ENCODE measurements at places on chromosomes 5 and 9.

DNA sequence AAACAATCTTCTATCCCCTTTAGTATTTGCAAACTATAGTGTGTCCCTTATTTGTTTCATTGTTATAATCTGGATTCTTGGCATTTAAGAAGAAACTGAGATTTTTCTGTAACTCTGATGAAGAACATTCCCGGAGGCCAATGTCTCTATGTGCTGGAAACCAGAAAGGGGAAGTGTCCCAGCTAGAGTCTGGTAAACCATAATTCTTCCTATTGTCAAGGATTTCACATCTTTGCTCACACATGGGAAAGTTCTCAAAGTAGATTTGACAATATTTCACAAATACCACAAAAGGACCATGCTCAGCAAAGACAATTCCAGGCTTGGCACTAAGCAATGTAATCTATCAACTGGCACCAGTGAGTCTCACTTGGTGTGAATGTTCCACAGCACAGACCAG lies 146.8 kb downstream of the MUSK start:
- no peak for DNase-seq

- DNase-seq, result no peak
Observed at GRCh38 chr9:36903541-36904435, 130.3 kb downstream of the PAX5 start.

DNA sequence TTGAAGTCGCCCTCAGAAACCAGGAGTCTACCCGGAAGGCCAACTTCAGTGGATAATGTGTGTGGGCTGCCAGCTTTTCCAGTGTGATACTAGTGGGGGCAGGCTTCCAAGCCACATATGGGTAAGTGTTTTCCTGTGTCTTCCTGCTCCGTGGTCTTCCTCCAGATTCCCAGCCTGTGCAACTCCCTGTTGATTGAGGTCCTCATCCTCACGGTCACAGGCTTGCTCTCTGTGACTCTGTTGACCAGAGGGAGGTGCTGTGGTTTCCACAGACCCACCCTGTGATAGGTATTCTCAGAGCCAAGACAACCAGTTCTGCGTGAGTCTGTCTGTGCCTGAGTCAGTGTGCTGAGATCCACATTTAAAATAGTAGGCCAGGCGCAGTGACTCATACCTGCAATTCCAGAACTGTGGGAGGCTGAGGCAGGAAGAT lies 388.0 kb upstream of the IRX2 start:
- DNase-seq, result no peak

DNA sequence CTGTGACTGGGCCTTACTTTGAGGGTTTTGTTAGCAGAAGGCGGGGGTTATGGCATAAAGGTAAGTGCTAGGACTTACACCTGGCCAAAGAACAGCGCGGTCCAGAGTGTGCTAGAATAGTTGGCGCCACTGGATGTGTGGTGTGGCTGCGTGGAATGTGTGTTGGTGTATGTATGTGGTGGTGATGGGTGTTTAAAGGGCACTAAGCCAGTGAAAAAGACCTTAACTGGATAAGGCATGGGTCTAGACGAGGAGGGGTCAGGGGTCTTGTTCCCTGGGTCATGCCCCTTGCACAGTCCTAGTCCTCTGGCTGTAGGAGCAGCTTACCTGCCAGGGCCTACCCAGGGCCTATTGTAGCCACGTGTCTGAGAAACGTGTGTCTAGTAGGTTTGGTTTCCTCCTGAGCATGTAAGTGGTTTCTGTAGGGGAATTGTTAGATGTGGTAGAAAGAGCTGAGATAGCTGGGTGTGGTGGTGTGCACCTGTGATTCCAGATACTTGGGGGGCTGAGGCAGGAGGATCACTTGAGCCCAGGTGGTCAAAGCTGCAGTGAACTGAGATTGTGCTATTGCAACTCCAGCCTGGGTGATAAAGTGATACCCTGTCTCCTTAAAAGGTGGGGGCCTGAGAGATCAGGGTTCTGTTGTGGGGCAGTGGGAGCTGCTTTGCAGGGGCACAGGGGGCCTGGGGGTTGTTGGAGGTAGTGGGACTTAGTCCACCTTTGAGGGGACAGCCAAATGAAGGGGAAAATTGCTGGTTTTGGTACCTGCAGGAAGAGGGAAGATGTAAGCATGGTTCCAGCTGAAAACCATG lies 55.2 kb downstream of the HSPA4 start:
- DNase-seq, result no peak

GRCh38 chr5:97559827-97560598 lies 377.0 kb upstream of the RIOK2 start:
- DNase-seq, result no peak

GRCh38 chr9:69574057-69574456 lies 98.1 kb downstream of the APBA1 start:
- no peak for DNase-seq

DNA sequence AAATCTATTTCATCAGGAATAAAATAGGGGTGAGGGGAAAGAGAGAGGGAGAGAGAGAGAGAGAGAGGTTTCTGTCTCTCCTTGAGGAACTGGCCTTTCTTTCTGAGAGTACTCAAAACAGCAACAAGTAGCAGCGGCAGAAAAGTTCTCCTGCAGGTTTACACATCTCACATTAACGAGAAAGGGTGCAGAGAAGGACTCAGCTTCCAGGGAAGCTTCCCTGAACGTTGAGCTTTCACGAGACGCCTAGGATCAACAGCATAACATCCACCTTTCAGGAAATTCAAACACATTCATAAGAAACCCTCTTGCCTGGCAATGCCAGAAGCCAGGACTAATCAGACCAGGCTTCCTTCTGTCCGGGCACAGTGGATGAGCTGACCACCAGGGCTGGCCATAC lies 162.9 kb downstream of the ZDHHC21 start:
- no peak for DNase-seq

- no peak for DNase-seq
Observed at GRCh38 chr5:98121036-98121936, 652.2 kb upstream of the RGMB start.

DNA sequence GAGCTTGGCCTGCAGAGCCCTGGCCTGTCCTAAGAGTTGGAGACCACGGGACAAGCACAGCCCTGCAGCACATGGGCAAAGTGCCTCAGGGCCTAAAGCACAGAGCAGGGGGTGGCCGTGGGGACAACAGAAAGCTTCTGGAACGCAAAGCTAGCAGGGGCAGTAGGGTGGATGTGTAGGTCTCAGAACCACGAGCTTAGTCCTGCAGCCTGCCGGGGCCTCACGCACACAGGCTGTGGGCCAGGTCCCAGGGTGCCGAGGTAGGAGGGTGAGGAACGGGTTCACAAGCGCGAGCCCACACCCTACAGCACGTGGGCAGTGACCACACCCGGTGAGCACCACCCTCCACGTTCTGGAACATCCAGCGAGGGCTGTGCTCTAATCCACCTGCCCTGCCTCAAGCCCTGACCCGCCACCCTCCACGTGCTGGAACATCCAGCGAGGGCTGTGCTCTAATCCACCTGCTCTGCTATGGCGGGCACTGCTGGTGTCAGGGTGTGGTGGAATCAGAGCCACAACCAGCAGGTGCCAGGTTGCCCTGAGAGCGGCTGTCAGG lies 9.3 kb downstream of the CLPTM1L start:
- no peak for DNase-seq

DNA sequence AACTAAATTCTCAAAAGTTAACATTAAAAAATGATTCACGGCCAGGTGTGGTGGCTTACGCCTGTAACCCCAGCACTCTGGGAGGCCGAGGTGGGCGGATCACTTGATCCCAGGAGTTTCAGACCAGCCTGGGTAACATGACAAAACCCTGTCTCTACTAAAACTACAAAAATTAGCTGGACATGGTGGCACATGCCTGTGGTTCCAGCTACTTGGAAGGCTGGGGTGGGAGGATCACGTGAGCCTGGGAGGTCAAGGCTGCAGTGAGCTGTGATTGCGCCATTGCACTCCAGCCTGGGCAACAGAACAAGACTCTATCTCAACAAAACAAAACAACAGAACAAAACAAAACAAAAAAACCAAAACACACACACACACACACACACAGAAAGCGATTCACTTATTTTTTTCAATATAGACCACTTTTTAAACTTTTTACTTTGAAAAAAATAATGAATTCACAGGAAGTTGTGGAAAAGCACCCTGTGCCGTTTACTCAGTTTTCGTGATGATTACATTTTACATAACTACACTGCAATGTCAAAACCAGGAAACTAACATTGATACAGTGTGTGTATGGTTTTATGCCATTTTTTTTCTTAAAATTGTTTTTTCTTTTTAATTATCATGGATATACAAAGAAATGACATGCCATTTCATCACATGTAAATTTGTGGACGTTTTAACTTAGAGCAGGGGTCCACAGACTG lies 73.7 kb downstream of the TENT4A start:
- no peak for DNase-seq

GRCh38 chr5:98464737-98465330 lies 308.6 kb upstream of the RGMB start:
- DNase-seq, result no peak

GRCh38 chr5:43315263-43315662 lies 2.1 kb upstream of the HMGCS1 start:
- DNase-seq, result no peak

- DNase-seq, result no peak
Observed at GRCh38 chr5:147673266-147673665, 109.3 kb downstream of the JAKMIP2 start.

DNA sequence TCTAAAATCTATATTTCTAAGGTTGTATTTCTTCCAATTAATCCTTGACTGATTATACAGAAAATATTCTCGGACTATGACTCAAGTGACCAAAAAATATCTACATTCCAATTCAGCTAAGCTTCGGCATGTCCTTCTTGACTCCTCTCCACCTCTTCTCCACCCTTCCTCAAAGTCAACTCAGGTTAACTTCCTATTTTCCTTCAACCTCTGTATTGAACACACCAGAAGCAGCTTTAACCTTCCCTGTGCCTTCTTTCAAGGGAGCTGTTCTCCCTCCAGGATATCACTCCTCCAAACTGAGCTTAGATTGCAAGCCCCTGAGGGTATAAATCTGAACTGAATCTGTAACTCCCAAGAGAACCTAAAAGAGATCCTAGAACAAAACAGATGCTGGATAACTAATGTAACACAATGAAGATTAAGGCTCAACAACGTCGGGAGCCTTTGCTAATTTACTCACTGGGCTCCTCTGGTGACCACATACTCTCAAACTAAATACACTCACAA lies 1.1 kb downstream of the SLCO4C1 start:
- no peak for DNase-seq

DNA sequence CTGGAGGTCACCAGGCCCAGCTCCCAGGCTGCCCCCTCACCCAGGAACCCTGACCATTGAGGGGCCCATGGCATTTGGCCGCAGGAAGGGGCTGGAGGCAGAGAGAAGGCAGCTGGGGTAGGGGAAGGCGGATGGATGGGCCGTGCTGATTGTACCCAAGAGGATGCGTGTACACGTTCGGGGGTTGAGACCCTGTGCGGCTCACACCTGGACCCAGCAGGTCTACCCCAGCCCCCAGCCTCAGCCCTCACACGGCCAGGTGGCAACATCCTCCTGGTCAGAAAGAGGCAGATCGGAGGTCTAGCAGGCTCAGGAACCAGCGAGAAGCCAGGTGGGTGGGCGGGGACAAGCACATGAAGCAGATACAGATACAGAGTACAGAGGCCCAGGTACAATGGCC lies 33.7 kb downstream of the NACC2 start:
- no peak for DNase-seq

GRCh38 chr9:92931606-92932005 lies 15.7 kb upstream of the FGD3 start:
- no peak for DNase-seq

DNA sequence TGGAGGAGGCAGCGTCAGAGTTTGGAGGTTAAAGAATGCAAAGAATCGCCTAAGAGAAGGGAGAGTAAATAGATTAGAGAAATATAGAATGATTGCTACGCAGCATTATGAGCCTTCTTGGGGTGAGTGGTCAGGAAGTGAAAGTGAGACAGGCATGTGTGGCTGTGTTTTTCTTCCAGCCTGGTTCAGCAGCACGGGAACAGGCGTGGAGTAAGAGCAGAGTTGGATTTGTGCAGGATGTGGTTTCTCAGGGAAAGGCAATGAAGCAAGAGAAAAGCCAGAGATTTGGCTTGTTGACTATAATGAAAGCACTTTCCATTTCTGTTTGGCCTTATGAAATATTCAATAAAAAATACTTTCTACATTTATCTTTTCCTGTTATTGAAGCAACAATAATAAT lies 34.3 kb upstream of the FRMD3 start:
- DNase-seq, result no peak

DNA sequence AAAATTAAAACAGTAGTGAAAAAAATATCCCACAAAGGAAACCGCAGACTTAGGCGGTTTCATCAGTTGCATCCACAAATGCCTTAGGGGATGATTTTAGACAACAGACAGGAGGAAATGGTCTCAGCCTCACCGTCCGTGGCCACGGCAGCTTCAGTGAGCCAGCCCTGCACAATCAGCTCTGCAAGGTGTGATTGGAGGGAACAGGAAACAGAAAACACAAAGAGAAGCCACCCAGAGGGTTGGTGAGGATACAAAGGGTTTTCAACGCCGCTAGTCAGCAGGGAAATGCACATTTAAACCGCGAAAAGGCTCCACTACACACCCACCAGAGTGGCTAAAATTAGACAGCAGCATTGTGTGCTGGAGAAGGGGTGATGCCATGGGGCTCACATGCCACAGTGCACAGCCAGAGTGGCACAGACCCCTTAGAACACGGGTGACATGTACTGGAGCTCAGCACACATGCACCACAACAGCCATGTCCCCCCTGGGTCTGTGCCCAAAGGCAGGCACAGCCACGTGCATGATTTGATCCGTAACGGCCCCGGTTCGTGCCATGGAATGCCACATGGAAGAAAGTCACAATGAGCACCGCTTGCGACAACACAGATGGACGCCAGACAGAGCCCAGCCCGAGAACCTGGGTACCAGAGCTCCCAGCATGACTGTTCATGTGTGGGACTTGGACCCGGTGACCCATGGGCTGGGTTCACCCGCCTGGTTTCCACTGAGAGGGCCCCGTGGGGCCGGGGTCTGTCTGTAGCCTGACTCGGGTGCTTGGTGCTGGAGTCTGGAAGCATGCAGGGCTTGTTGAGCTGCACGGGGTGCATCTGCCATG lies 18.3 kb upstream of the TERT start:
- no peak for DNase-seq

- no peak for DNase-seq
Observed at GRCh38 chr5:20034717-20035116, 46.7 kb upstream of the CDH18 start.

DNA sequence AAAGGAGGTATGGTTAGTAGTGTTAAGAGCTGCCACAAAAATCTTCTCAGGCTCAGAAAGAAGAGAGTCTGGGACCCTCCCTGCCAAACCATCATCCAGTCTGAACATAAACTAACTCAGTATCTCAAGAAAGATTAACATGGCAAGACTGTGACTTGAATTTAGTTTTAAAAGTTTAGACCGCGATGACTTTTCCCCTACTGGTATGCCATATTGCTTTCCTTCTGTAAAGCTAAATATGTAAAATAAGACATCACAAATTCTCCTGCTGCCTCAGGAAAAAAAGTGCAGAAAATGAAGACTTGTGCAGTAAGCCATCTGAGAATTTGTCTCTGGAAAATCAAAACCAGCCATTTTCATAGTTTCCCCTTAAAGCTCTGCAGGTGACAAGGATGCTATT lies 85.2 kb upstream of the STARD4 start:
- no peak for DNase-seq

- DNase-seq, result no peak
Observed at GRCh38 chr5:178125253-178125906, 5.4 kb upstream of the RMND5B start.

- DNase-seq, result no peak
Observed at GRCh38 chr5:13276156-13276555, 668.3 kb downstream of the DNAH5 start.
